ENCODE measurements at places on chromosomes 4 and X.
A peak's percentile ranks its signal among the peaks of the same experiment; 100 is the strongest.

GRCh38 chrX:2500803-2501558 is at the start of the genes DHRSX and ZBED1:
DHRSX (minus strand) TSS chrX:2500976; CDS start chrX:2500925, 51 bp downstream.
ZBED1 (minus strand) TSS chrX:2500976; CDS start chrX:2490719, 10,257 bp downstream.
- DNase-seq = peak; percentile 89

DNA sequence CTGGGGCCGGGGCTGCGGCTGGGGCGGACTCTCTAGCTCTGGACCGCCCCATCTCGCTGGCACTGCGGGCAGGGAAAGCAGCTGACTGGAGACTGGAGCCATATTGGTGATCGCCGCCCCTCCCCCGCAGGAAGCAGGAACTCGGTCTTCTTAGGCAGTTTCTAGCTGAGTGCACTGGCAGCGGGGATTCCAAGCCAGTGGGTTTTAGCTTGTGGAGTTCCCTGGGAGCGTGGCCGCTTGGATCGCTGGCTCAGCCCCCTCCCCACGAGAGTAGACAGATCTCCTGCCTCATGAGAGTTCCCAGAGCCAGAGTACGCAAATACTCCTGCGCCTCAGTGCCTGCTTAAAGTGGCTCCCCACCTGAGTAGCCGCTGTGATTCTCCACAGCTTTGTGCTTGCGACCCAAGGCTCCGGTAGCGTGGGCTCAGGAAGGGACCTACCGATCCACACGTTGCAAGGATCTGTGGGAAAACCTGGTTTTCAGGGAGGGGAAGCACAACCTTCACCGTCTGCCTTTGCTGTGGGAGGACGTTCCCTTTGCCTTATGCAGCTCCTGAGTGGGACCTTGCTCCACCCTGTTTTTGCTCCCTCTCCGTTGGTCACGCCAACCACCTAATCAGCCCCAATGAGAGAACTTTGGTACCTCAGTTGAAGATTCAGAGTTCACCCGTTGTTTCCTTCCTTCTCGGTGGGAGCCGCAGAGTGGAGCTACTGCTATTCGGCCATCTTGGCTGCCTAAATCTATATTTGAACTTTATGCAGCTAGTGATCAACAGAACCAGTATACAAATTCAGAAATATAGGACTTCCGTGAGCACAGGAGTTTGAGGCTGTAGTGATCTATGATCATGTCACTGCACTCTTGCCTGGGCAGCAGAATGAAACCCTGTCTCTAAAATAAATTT is 803.9 kb upstream of the PCDH10 start:
- no peak for DNase-seq

- no peak for DNase-seq
Observed at GRCh38 chrX:13371186-13371585, 51.3 kb upstream of the ATXN3L start.

DNA sequence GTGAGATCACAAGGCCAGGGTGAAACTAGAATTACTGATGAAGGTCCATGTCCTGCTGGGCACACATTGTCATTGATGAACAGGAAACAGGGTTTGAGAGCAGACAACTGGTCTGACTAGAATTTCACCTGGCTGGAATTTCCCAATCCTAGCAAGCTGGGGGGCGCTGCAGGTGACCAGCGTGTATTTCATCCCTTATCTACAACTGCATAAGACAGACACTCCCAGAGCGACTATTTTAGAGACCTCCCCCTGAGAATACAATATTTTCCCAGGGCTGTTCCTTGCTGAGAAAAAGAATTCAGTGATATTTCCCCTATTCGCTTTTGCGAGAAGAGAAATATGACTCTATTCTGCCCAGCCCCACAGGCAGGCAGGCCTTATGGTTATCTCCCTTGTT is 432.6 kb upstream of the GALNT7 start:
- no peak for DNase-seq

- peak; percentile 30 for DNase-seq
Observed at GRCh38 chr4:36277533-36277932, 3.9 kb upstream of the DTHD1 start.

- no peak for DNase-seq
Observed at GRCh38 chr4:1250527-1250812, 1.5 kb upstream of the CTBP1 start.

GRCh38 chr4:150253965-150254630 is 175.9 kb downstream of the DCLK2 start:
- no peak for DNase-seq

DNA sequence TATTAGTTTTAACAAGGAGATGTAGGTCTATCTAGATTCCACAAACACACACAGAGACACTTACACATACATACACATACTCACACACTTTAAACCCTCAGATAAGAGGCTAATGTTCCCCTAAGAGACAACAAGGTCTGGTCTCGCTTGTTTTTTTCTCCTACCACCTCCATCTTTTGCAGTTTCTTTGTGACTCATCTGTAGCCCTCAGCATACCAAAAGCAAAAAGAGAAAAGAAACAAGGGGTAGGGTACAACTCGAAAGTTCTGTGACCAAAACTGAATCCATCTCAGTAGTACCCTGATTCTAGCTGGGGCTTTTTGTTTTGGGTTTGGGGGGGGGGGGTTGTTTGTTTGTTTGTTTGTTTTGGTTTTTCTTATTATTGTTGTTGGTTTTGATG is 12.2 kb upstream of the EXOSC9 start:
- DNase-seq = peak; percentile 43

DNA sequence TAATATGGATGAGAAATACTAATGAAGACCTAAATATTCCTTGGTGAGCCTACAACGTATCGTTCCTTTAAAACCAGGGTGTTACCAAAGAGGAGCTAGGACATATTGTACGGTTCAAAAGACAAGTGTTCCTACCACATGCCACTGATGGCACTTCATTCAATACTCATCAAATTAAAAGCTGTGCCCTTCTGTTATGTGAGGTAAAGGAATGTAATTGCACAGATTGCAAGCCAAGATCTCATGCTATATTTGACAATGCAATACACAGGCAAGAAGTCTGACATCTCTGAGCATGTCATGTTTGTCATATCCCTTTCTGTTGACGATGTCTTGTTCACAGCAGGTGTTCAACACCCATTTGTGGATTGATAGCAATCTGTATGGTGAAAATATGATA is 6.9 kb downstream of the FGF13 start:
- DNase-seq = no peak

DNA sequence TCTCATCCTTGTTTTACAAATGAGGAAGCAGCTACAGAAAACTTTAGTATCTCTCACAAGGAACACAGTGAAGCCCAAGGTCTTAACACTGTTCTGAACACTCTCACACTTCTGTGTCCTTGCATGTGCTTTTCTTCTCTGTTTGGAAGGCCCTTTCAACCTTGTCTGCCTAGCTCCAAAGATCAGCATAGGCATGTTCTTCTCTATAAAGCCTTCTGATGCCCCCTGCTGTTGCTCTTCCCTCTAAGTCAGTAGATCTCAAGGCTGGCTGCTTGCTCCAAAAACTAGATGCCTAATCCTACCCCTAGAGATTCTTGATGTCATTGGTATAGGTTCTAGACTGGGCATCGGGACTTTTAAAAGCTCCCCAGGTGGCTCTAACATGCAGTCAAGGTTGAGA is 5.9 kb downstream of the APOO start:
- DNase-seq = peak; percentile 52

DNA sequence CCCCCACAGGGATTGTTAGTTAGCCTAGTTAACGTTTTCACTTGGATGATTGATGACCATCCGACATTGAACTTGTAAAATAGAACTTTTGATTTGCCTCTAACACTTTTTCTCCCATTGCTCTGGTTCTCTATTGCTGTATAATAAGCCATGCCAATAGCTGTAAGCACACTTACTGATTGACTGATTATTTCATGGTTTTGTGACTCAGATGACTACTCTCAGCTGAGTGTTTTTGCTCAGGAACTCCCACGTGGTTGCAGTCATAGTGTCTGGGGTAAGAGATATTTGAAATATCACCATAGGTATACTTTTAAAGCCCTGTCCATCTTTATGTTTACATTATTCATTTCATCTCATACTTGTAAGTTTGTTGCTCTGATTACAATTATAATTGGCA is 1285.5 kb downstream of the STIM2 start:
- no peak for DNase-seq

- no peak for DNase-seq
Observed at GRCh38 chr4:104909376-104909775, 237.3 kb upstream of the TET2 start.

- no peak for DNase-seq
Observed at GRCh38 chrX:19177721-19178120, 55.5 kb upstream of the ADGRG2 start.

DNA sequence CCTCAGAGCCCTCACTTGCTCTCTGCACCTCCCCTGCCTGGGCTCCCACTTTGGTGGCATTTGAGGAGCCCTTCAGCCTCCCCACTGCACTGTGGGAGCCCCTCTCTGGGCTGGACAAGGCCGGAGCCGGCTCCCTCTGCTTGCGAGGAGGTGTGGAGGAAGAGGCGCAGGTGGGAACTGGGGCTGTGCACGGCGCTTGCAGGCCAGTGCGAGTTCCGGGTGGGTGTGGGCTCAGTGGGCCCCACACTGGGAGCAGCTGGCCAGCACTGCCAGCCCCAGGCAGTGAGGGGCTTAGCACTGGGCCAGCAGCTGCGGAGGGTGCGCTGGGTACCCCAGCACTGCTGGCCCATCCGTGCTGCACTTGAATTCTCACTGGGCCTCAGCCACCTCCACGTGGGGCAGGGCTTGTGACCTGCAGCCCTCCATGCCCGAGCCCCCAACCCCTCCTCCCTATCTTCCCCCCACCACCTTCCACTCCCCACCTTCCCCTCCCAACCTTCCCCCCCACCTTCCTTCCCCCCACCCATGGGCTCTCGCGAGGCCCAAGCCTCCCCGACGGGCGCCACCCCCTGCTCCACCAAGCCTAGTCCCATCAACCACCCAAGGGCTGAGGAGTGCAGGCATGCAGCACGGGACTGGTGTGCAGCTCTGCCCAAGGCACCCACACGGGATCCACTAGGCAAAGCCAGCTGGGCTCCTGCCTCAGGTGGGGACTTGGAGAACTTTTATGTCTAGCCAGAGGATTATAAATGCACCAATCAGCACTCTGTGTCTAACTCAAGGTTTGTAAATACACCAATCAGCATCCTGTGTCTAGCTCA is 113.5 kb upstream of the BEND4 start:
- DNase-seq = no peak

- no peak for DNase-seq
Observed at GRCh38 chr4:41446391-41446790, 91.6 kb upstream of the LIMCH1 start.

DNA sequence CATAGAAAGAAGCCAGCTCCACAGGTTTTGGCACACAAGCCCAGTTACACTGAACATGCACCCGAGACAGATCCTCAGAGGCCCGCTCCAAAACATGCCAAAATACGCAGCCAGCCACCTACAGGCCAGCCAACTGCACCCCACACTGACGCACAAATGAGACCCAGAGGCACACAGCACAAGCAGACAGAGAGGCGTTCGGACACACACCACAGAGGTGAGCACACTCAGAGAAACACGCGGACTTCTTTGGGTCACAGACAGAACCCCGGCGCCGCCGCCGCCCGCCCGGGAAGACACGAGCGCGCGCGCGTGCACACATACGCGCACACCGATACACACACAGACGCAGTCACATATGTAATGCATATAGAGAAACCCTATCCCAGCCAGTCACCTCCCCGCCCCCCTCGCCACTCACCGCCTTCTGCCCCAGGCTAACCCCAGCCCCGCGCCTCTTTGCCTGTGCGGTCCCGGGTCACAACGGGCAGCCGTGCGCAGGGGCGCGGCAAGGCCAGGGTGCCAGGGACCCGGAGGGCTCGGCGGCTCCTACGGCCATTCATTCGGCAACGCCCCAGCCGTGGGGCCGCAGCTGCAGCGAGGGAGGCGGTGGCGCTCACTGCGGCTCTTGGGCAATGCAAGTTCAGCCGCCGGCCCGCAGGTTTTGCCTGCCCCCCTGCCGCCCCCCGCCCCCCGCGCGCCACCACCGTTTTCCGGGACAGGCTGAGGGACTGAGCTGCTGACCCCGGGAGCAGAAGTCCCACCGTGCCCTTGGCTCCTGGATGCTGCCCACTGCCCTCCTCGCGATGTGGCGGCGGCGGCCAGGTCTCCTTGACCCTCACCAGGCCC is 553 bp downstream of the SEPTIN6 start:
- DNase-seq = peak; percentile 39

DNA sequence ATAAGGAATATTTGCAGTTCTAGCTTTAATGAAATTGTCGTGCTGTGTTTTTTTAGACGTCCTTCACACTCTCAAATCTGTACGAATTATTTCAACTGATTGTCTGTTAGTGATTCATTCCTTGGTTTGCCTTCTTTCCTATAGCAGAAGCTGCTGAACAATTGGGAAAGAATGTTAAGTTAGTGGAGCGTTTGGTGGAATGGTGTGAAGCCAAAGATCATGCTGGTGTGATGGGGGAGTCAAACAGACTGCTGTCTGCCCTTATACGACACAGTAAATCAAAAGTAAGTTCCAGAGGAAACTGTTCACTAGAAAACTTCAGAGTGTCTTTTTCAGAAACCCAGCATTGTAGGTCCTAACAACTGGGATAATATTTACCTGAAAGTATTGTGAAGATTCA is 159.9 kb downstream of the RAP1GDS1 start:
- DNase-seq = no peak

- DNase-seq = no peak
Observed at GRCh38 chr4:17719106-17719505, 62.3 kb downstream of the FAM184B start.

DNA sequence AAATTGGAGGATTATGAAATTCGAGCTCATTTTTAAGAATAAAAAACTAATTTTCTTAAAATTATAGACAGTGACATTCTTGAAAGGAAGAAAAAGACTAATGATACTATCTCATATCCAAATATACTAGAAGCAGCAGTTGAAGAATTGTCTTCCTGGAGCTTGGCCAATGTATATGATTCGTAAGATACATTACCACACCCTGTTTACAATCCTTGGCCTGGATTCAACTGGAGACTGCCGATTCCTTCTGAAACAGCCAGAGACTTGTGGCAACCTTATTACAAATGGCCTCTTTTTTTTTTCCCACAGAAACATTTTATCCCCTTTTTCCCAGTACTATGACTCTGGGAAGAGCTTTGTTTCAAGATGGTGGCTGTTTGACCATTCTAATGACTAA is 571.2 kb upstream of the FAT1 start:
- DNase-seq = no peak

- no peak for DNase-seq
Observed at GRCh38 chr4:23838131-23838530, 51.7 kb downstream of the PPARGC1A start.

DNA sequence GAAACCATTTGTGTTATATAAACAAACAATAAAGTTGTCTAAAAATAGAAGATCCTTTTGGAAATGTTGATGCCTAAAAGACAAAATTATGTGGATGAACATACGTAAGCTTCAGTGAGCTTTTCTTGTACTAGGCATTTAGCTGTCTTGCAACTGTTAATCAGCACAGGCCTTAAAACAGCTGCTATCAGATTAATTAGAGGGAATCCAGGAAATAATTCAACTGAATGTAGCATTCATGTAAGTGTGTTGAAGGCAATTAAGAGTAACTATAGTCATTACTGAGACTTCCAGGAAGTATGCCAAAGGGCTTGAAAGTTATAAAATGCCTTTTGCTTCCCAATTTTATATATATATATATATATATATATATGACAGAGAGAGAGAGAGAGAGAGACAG is 248.7 kb downstream of the IL1RAPL1 start:
- DNase-seq = no peak

DNA sequence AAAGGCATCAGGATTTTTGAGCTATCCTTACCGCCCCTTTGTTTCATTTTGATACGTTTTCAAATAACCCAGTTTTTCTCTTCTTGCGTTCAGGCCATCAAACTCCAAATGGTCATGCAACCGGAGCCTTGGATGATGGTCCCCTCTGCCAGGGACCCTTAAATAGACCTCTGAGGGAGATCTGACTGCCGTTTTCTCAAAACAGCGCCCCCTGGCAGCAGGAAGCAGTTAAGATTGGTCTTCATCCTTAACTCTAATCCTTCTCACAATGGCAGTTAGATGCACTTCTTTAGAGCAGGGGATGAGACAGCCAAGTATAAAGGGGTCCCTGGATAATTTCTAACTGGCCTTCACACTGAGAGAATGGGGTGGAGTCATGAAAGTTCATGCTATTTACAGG is 525.0 kb upstream of the SPANXN1 start:
- no peak for DNase-seq

Measured in GM10248 (cell line).